ENCODE measurements at places on chromosomes 5 and 9.

DNA sequence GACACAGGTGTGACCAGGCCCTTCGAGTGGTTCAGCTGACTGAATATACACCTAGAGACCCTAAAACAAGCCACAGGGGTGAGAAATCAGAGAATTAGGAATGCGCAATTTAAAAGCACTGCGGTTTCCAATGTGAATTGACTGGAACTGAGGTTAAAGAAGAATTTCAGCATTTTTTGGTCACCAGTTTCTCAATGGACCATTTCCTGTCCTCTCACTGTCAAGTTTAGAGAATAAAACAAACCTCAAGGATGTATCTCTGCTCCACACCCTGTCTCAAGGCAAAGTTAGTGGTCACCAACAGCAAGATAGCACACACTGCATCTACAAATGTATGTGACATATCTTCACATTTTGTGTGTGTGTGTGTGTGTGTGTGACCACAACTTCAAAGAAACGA is 143.8 kb upstream of the MAP3K1 start:
- no peak for DNase-seq

DNA sequence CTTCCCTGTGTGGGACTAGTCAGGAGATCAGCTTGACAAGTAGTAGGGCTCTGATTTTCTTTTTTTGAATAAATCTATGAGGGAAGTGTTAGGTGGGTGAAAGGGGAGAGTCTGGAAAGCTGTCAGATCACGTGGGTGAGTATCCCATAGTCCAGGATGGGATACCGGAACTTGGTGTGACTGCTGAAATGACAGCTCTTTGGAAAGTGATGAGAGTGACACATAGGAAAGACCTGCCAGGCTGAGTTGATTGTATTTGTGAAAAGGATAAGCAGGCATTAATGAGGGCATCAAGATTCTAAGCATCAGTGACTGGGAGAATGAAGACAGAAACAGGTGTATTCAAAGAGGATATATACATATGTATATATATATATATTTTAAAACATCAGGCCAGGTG is 35.6 kb downstream of the ACTBL2 start:
- no peak for DNase-seq

- DNase-seq = no peak
Observed at GRCh38 chr9:115439641-115440040, 321.7 kb upstream of the TNC start.

GRCh38 chr9:120474591-120475243 is 105.2 kb downstream of the CDK5RAP2 start:
- no peak for DNase-seq
